ENCODE measurements at places on chromosomes 7 and 10.

- no peak for DNase-seq
These were observed 12.2 kb upstream of the REPIN1 start for GRCh38 chr7:150356265-150356897.

DNA sequence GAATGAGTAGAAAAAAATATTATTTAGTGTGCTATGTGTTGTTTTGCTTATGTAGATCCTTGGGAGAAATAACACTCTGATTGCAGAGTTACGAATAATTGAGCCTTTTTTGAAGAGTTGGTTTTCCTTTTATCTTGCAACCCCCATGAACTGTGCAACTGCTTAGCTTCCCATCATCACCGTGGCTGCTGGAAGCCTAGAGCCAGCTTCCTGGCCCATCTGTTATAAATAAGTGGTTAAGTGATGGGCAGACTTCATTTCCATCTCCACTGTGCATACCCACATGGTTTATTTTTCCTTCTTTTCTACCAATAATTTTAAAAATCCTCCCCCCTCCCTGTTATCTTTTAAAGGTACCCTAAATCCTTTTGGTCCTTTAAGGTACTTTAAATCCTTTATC, 554.9 kb upstream of the GALNT17 start:
- no peak for DNase-seq

DNA sequence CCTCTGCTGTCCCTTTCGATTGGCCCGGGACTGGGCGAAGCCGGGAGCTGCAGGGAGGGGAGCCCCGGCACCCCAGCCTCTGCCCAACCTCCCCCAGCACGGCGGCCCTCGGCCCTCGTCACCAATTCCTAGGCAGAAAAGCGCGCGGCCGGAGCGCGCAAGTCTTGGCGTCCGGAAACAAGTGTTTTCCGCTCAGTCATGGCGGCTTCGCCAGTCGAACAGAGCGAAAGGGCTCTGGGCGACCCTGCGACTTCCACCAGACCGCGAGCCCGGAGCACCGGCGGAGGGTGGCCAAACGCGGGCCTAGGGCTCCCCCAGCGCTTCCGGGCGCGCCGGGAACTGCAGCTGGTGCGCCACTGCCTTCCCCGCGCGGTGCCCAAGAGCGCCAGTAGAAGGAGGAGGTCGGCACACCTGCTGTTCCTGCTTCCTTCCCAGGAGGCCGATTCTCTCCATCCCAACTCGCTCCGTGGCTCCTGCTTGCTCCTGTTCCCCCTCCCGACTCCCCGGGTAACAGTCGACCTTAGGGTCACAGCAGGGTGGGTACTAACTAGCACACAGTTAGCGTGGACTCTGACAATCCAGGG, 729.9 kb downstream of the ZWINT start:
- DNase-seq, result no peak

- DNase-seq, result no peak
These were observed 10.6 kb upstream of the TOMM7 start for GRCh38 chr7:22833113-22833855.

DNA sequence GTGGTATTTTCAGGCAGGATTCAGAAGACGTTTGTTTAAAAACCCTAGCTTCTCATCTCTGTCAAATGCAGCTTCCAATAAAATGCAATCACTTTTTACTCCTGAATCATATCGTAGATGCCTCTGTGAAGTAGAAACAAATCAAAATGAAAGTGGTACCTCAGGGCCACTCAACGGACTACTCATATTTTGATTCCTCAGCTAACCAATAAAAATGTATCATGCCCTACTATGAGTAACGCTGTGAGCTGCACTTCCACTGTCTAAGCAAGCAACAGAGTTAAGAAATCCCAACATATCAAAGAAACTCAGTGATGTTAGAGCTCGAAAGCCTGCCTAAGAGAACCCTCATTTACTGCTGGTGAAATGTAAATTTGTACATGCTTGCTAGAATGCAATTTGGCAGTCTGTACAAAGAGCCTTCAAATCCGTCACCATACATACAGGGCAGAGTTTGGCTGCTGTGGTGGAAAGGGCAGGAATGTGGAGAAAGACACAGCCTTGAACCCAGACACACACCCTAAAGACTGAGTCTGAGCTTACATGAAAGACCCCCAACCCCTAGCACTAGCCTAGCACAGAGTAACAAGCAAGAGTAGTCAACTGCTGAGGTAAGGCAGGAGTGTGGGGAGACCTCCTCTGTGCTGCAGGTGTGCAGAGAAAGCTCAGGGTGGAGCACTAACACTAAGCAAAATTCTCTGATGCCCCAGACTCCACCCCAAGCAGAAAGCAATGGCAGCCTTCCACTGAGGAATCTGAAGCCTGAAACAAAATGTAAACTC, 151.5 kb downstream of the ANK3 start:
- no peak for DNase-seq

DNA sequence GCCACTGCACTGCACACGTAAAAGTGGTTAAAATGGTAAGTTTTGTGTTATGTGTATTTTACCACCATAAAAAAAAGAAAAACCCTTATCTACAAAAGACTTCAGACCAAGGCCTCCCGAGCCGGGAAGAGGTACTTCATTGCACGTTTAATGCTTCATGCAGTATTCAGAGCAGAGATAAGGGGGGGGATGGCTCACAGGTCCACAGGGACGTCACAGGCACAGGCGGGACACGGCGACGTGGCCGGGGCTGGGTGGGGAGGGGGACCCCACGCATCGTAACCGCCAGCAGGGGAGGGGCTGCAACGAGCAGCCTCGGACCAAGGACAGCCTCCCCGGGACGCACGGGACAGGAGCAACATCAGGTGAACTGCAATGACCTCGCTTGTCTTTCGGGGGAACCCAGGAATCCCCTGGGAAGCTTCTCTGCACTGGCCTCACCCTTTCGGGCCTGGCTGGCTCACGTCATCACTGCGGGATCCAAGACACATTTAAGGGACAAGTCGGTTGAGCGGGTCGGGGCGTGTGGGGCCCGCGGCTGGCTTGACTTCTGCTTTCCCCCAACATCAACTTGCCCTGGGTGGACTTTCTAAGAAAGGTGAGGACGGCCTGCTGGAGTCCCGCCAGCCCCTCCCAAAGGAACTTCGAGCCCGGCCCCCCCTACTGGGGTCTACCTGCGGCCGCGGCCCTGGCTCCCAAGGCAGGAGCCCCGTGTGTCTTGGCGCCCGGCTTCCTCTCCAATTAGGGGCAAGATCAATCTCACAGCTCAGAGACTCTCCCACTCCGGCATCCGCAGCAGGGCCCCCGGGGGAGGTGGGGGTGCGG, 29.6 kb upstream of the PDGFA start:
- DNase-seq, result no peak

All from stimulated activated CD4-positive, alpha-beta T cell treated with anti-CD3 and anti-CD28 coated beads, Interleukin-12 subunit alpha, Interleukin-12 subunit beta, amount 100 ng/mL, for 24 hours (primary cell).